ENCODE measurements at places on chromosomes 13 and 19.
A peak's percentile ranks its signal among the peaks of the same experiment; 100 is the strongest.

GRCh38 chr13:105670179-105670990, 865.1 kb downstream of the EFNB2 start:
- no peak for DNase-seq

- DNase-seq: no peak
Observed at GRCh38 chr13:86932776-86933334, 738.3 kb upstream of the SLITRK5 start.

DNA sequence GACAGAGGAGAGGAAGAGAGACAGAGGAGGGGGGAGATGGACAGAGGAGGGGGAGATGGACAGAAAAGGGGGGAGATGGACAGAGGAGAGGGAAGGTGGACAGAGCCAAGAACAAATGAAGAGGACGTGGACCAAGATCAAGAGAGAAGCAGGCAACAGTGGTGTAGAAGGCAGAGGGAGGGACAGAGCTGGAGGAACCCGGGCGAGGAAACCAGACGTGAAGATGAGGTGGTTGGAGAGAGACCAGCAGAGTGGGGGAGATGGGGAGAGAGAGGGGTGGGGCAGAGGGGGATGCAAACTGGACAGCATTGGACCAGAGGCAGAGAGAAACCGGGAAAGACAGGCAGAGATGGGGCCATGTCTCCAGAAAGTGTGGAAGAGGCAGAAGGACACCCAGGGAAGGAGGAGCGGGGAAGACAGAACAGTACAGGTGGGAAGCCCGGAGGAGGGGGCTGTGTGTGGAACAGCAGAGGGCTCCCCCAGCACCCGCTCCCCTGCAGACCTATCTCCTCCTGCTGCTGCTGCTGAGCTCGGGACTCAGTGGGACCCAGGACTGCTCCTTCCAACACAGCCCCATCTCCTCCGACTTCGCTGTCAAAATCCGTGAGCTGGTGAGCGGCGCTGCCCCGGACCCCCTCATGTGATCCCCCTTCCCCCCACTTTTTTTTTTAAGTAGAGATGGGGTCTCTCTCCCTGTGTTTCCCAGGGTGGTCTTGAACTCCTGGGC, 1.3 kb downstream of the FLT3LG start:
- no peak for DNase-seq

GRCh38 chr19:53942001-53942786, 20.5 kb upstream of the CACNG8 start:
- DNase-seq: no peak

DNA sequence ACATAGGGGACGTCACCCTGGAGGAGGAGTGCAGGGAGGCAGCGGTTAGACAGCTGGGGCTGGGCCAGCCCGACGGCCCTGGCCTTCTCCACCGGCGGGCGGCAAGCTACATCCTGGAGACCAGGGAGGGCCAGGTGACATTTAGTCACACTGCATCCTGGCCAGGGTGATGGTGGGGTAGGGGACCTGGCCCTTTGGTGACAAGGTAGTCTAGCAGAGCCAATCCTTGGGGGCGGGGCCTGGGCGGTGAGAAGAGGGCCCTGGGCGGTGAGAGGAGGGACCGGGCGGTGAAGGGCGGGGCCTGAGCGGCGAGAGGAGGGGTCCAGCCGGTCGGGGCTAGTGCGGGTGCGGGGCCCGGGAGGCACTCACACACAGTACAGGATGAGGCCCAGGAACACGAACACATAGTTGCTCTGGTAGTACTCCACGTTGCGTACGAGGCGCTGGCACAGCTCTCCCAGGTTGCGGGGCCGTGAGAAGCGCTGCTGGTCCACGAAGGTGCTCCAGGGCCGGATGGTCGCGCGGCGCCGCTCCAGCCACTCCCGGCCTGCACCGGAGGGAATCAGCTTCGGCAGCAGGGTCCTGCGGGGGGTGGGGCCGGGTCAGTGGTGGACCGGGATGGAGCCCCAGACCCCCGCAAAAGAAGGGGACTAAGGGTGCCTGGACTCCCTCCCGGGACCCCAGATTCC, 610 bp downstream of the RABAC1 start:
- peak; percentile 13 for DNase-seq

- no peak for DNase-seq
Observed at GRCh38 chr13:108060111-108060510, 155.2 kb downstream of the LIG4 start.

GRCh38 chr19:54255105-54255775, 1.8 kb downstream of the LILRB5 start:
- DNase-seq: no peak

- no peak for DNase-seq
Observed at GRCh38 chr13:51770681-51771417, 33.1 kb downstream of the DHRS12 start.
